RWPE1 (cell line): ENCODE measurements at places on chromosomes 1 and 21.

DNA sequence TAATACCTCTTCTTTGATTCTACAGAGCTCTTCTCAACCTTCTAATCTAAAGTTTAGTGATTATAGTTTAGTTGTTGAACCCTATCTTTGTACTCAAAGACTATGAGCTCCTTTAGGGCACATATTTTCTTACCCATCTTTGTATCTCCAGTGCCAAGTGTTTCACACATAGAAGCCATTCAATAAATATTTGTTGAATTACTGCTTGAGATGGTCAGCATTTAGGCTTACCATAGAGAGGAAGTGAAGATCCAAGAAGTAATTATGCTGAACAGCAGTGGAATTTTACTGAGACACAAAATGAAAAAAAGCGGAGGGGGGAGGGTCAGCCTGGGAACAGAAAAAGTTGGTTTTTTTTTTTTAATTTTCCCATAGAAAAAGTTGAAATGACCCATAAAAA, 21.9 kb downstream of the PIK3R3 start:
- no peak for DNase-seq

DNA sequence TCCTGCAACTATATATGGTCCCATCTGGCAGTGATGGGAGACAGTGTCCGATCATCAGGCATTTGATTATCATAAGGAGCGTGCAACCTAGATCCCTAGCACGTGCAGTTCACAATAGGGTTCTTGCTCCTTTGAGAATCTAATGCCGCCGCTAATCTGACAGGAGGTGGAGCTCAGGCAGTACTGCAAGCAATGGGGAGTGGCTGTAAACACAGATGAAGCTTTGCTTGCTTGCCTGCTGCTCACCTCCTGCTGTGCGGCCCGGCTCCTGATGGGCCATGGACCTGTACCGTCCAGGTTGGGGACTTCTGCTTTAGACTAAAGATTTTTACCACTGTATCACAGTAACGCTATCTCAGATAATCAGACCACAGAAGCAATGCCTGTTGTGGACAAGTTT, 63.8 kb downstream of the TGFB2 start:
- no peak for DNase-seq

DNA sequence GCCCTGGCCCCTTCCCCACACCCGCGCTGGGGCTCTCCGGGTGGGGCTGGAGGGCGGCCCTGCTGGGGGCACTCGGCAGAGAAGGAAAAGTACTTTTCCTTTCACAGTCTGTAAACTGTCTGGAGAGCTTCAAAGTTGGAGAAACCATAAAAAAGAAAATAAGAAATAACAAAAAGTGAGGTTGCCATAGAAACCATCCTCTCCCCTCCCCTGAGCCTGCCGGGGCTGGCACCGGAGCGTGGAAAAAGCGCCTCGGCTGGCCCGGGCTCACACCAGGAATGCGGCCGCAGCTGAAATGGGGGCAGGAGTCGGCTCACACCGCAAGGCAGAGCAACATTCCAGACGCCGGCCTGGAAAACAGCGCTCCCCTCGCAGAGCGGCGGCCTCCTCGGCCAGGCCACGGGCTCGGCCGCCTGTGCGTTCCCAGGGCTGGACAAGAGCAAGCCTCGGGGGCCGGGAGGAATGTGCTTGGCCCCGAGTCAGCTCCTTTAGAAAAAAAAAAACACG, 69.2 kb downstream of the MORN1 start:
- DNase-seq = peak; percentile 31

GRCh38 chr21:32256873-32257620, 21.8 kb downstream of the MIS18A start:
- DNase-seq = peak; percentile 67

- DNase-seq = peak; percentile 75
Measured at GRCh38 chr1:154431586-154432373, 26.6 kb downstream of the IL6R start.

DNA sequence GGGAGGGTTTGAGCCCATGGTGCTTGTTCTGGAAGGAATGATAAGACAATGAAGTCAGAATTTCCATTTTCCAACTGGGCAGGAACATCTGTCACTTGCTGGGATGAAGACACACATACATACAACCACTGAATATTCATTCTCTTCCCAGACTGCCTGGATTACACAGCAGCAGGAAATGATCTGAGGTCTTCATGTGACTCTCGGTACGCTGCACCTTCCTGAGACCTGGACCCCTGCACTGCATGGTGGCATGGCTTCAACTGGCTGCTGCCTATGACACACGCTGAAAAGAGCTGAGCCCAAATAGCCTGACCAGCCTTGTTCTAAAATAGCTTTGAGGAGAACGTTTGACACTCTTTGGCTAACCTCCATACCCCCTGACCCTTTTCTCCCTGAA, 150.6 kb downstream of the GABPA start:
- DNase-seq = no peak
